LHCN-M2 (cell line): ENCODE measurements at places on chromosomes 1 and 21. TPM values are rescaled to one million over a fixed set of nuclear protein-coding genes. Genes with fewer than 3 reads are reported as not detected.

DNA sequence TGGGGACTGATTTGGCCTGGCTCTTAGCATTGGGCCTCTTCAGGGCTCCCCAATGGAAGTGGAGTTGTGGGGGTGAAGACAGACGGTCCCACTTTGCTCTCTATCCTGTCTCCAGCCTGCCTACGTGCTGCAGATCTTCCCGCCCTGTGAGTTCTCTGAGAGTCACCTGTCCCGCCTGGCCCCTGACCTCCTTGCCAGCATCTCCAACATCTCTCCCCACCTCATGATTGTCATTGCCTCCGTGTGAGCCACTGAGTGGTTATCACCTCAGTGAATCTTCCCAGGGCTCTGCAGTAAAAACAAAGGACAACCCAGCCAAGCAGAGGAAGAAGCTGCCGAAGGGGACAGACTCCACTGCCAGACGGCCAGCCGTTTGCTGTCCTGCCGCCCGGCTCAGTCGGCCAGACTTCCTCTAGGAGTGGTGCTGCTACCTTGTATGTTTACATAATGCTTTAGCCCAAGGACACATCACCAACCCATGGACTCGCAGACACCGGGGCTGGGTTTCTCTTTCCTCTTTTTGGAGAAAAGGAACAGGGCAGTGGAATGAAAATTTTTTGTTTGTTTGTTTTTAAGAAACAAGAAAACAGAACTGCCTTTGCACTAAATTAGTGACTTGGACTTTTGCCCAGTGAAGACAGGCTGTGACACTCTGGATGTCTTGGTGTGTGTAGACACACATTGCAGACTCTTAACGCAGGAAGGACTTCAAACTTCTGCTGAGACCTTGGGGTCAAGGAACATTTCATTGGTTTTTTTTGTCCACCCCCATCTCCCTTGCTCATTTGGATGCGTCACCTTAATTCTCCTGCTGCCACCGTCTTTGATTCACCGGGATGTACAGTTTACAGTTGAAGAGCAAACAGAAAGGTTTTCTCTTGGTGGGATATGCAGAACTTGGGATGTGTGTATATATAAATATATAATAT is 36.5 kb downstream of the ZBTB17 start:
- DNase-seq: no peak

Gene TNNT2
- 62.1 and 156 TPM in 2 replicates for total RNA-seq

GRCh38 chr1:68173936-68174737 is 58.2 kb downstream of the WLS start:
- peak; percentile 98 for DNase-seq

DNA sequence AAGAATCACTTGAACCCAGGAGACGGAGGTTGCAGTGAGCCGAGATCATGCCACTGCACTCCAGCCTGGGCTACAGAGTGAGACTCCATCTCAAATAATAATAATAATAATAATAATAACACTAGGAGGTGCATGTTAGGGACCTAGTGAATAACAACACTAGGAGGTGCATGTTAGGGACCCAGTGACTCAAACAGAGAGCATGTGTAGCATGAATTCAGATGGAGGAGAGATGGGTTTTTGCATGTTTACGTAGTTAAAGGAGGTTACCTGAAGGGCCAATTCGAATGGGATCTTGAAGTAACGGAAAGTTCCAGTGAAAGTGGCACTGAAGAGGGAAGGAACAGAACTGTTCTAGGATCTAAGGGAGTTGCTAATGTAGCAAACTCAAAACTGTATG is 7.1 kb upstream of the KCNK1 start:
- no peak for DNase-seq

DNA sequence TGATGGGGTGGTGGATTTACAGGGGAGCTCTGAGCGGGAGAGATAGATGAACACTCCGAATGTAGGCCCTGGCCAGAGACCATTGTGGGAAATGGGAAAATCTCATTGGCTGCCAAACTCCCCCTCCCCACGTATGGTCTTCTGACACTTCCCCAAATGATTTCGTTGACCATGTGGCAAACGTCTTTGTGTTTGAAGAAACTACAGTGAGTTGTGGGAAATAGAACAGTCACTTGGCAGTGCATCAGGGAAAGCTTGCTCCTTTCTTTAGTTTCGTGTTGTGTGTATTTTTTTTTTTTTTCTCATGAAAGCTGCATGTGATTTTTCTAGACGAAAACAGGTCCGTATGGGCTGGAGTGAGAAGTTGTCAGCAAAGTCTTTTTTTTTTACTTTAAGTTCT is 25.0 kb upstream of the GRIK3 start:
- no peak for DNase-seq

DNA sequence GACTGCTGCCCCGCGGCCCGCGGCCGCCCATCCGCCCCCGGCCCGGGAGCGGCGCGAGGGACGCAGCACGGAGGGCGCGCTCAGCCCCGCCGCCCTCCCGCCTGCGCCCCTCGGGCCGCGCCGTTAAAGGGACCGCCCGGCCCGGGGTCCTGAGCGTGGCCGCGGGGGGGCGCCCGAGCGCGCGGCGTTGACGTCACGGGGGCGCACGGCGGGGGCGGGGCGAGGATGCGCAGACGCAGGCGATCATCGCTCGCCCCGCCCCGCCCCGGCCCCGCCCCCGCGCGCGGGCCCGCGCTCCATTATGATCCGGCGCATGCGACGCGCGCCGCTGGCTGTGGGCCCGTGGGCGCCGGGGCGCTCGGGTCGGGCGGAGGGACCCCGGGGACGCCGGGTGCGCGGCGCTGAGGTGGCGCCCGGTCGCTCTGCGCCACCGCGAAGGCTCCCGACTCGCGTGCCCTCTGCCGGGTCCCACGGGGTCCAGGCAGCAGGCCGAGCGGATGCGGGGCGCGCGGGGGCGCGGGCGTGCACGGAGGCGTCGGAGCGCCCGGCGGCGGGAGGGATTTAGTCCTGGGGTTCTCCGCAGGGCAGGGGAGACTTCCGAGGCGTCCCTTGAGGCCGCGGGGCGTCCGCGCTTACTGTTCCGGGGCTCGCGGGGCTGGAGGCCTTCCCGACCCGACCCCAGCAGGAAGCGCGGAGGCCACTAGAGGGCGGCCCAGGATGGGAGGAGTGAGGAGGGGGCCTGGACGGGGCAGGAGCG is at the start of gene DVL1:
DVL1 (minus strand) TSS at position 163 of the 757 bp plus-strand sequence. CDS start 353 bp downstream, outside the sequence.
- DNase-seq: peak; percentile 68
